ENCODE measurements at places on chromosomes 16 and 17.

GRCh38 chr16:51430716-51431369 is 279.8 kb upstream of the SALL1 start:
- no peak for DNase-seq

GRCh38 chr17:79339321-79339720 is 264.7 kb downstream of the ENGASE start:
- no peak for DNase-seq

DNA sequence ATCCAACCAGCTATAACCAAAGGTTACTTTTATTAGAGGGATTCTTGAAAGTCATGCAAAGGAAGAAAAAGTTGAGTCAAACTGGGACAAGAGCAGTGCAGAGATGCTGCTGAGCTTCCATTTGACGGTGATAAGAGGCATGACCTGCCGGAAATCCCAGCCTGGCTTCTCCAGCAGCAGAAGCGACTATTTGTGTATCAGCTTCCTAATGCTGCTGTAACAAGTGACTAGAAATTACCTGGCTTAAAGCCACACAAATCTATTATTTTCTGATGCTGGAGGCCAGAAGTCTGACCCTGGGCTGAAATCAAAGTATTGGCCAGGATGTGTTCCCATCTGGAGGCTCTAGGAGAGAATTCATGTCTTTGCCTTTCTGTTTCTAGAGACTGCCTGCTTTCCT is 41.6 kb upstream of the CPPED1 start:
- DNase-seq = no peak

DNA sequence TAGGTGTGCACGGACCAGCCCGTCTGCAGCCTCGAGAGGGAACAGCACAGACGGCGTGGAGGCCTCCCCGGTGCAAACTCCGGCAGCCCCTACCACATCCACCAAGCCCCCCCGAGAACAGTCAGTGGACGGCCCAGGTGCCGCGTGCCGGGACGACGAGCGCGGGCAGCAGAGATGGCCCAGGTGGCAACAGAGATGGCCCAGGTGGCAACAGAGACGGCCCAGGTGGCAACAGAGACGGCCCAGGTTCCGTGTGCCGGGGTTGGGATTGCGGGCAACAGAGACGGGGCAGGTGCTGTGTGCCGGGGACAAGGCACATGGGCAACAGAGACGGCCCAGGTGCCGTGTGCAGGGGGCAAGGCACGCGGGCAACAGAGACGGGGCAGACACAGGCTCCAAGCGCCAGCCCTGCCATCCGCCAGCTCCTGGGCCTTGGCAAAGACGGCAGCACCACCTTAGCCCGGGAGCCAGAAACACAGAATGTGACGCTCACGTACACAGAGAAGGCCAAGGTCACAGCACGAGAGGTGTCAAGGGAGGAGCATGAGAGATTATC is 31.1 kb downstream of the RPH3AL start:
- DNase-seq = no peak

DNA sequence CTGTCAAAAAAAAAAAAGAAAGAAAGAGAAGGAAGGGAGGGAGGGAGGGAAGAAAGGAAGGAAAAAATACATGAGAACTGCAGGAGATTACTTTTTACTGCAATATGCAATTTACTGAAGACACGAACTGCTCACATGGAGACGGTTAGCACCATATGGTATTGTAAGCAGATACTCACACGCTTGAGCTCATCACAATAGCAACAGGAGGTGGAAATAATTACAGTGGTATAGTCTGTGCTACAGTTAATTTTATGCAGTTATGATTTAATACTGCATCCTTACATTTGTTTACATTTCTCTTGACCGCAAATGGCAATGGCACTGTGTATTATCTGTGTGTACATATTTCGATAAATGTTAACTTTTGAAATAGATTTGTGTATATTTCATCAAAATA is 21.4 kb upstream of the SLC46A1 start:
- no peak for DNase-seq

- no peak for DNase-seq
Observed at GRCh38 chr17:21464611-21465021, 88.5 kb downstream of the KCNJ12 start.

GRCh38 chr16:11634312-11634711 is 33.9 kb upstream of the SNN start:
- peak; percentile 71 for DNase-seq

DNA sequence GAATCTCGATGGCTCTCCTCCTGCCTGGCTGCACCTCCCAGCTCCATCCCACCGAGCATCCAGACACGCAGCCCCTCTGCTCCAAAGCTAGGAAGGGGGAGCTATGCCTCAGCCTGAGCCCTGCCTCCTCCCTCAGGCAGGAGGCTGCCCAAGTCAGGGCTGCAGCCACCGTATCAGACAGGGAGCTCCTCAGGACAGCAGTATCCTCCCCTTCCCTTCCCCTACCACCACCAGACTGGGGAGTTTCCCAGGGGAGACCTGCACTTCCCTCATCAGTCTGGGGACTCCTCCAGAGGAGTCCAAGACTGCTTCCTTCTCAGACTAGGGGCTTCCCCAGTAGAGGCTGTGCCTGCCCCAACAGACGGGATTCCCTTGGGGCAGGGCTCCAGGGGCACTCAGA is 17.5 kb downstream of the TMEM132E start:
- DNase-seq = no peak

GRCh38 chr16:76164970-76165558 is 112.1 kb upstream of the CNTNAP4 start:
- no peak for DNase-seq

All from hematopoietic multipotent progenitor cell treated with erythropoietin and hydrocortisone succinate and interleukin-3 and kit ligand, for 4 days (in vitro differentiated cells).